ENCODE measurements at places on chromosomes 3 and 15. TPM values are rescaled to one million over a fixed set of nuclear protein-coding genes. Genes with fewer than 3 reads are reported as not detected.

GRCh38 chr3:135837977-135838631 lies 127.4 kb upstream of the PPP2R3A start:
- no peaks in the 10 kb centered on the region for H3K27me3 ChIP-seq
- H3K4me3 ChIP-seq: no peak overlapping the region
- H3K4me1 ChIP-seq: no peaks in the 10 kb centered on the region
- no peak overlapping the region for H3K27ac ChIP-seq

DNA sequence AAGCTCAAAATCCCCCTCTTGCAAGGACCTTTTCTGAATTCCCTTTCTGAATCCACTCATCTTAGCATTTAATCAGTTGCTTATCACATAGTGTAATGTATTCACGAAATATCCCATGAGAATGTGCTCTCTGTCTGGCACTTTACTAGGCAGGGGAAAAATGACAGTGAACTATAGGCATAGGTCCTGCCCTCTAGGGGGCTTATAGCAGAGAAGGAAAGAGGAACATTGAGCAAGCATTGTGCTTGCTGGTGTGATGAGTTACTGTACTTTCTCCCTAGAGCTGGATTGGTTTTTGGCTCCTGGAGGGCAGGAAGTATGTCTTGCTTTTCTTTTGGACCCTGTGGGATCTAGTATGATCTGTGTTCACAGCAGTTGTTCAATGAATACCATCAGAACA lies 26.5 kb downstream of the DUOX2 start:
- no peaks in the 10 kb centered on the region for H3K27me3 ChIP-seq
- no peak for DNase-seq
- no peak overlapping the region for H3K4me3 ChIP-seq
- H3K36me3 ChIP-seq: no peaks in the 10 kb centered on the region
- H3K27ac ChIP-seq: no peak overlapping the region

The SPESP1 gene
- total RNA-seq: 1.5 TPM

The ITIH3 gene
- 5.7 TPM for total RNA-seq

DNA sequence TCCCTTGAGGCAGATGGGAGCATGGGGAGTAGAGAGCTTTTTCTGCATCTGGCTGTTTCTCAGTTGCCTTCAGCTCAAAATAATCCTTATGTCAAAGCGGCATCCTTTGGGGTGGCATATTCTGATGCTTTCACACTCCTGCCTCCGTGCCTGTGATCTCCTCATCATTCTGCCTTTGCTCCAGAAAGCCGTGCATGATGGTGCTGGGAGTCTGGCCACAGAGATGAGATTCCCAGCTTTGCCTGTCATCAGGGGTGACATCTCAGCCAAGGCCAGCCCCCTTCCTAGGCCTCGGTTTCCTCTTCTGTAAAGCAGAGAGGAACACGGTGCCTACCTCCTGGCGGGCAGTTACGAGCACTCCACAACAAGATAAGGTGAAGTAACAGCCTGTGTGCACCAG lies 96.3 kb upstream of the ALDH1A3 start:
- no peaks in the 10 kb centered on the region for H3K4me1 ChIP-seq
- H3K36me3 ChIP-seq: no peaks in the 10 kb centered on the region
- DNase-seq: peak; percentile 34
- H3K27me3 ChIP-seq: no peaks in the 10 kb centered on the region
- no peak overlapping the region for H3K27ac ChIP-seq
- no peak overlapping the region for H3K4me3 ChIP-seq

DNA sequence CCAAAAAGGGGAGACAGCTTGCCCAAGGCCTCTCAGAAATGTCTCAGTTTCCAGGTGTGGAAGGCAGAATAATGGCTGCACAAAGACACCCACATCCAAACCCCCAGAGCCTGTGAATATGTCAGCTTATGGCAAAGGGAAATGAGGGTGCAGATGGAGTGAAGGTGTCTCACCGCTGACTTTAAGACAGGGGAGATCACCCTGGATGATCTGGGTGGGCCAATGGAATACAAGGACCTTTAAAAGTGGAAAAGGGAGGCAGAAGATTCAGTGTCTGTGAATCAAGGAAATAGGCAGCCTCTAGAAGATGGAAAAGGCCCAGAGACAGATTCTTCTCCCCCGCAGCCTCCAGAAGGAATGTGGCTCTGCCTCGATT lies 48.8 kb upstream of the ATP2B2 start:
- H3K36me3 ChIP-seq: no peaks in the 10 kb centered on the region
- no peak for DNase-seq
- no peaks in the 10 kb centered on the region for H3K4me1 ChIP-seq
- no peak overlapping the region for H3K4me3 ChIP-seq
- no peak overlapping the region for H3K27ac ChIP-seq
- no peaks in the 10 kb centered on the region for H3K27me3 ChIP-seq

The TIGIT gene
- 1.0 TPM for total RNA-seq

DNA sequence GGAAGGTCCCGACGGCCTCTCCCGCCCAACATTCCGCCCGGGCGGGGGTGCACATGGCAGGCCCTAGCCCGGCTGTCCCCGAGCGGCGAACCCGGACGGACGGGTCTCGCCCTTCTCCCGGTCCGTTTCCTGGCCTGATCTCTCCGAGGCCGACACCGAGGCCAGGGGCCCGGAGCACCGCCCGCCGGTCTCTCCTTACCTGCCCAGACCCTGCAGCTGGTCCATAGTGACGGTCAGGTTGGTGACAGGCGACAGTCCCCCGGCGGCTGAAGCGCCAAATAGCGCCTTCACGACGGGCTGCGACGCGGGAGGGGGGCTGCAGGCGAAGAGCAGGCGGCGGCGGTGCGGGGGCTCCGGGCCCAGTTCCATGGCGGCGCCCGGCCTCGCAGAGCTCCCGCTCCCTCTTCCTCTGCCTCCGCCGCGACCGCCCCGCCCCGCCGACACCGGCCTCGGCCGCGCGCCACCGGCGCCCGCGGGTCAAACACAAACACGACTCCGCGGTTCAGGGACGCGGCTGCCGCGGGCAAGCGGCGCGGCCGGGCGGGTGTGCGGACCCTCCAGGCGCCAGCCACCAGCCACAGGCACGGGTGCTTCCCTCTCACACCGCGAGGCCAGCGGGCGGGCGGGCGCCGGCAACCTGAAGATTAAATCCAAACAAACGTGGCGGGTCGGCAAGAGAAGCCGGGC lies 495 bp downstream of the CDC25A start:
- no peaks in the 10 kb centered on the region for H3K4me1 ChIP-seq
- no peaks in the 10 kb centered on the region for H3K36me3 ChIP-seq
- H3K4me3 ChIP-seq: peak overlapping the region; percentile 45
- peak; percentile 86 for DNase-seq
- H3K27ac ChIP-seq: peak overlapping the region; percentile 31
- no peaks in the 10 kb centered on the region for H3K27me3 ChIP-seq

- no peaks in the 10 kb centered on the region for H3K36me3 ChIP-seq
- peak overlapping the region; percentile 37 for H3K27ac ChIP-seq
- no peaks in the 10 kb centered on the region for H3K27me3 ChIP-seq
- H3K4me1 ChIP-seq: peaks cover 7% of the 10 kb centered on the region
- H3K4me3 ChIP-seq: no peak overlapping the region
Measured at GRCh38 chr15:62440362-62441105, 275.4 kb upstream of the C2CD4B start.

DNA sequence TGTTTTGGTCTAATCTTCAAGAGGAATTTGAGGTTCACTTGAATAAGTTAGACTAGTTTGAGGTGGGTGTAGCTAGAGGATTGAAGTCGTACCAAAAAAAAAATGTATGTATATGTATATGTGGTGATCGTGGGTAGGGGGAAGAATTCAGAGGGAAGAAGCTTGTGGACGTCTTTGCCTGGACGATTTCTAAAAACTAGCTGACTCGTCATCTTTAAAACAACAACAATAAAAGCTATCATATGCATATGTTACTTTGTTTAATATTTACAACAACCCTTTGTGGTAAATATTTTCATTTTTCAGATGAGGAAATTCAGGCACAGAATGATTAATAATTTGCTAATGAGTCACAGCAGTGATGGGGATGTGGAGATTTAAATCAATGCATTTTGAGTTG lies 18.1 kb downstream of the RNF111 start:
- DNase-seq: no peak
- no peak overlapping the region for H3K4me3 ChIP-seq
- no peaks in the 10 kb centered on the region for H3K27me3 ChIP-seq
- H3K27ac ChIP-seq: no peak overlapping the region
- H3K36me3 ChIP-seq: peaks cover 3% of the 10 kb centered on the region

DNA sequence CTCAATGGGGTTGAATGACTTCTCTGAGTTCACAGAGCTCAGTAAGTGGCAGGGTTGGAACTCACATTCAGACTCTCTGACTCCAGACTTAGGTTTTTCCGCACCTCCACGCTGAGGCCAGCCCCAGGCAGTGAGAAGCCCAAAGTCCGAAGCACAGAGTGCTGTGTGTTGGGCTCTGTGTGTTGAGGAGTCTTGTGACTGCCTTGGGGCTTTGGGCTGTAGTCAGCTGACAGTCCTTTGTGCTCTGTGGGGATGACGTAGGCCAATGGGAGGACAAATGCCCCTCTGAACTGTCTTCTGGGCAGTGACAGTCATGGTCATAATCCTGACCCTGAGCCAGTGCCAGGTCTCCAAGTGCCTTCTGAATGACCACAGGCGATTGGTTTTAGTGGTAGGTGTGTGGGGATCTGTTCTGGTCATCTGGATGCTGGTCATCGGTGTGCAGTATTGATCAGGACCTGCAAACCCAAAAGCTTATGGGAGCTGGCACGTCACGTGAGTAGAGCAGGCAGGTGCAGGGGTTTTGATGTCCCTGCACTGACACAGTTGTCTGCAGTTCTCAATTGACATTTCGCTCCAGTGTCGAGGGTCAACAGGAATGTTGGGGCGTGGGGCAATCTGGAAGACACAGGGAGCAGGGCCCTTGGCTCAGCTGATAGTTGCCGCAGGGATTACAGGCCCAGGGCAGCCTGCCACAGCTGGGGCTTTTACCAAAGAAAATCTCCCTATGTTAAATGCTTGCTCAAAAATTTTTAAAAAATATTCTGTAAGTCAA lies 45.3 kb downstream of the CAPN3 start:
- no peaks in the 10 kb centered on the region for H3K4me1 ChIP-seq
- H3K27me3 ChIP-seq: no peaks in the 10 kb centered on the region
- DNase-seq: no peak

The EPHA3 gene
- total RNA-seq: 10.7 TPM

The TMC3 gene
- not detected for total RNA-seq

DNA sequence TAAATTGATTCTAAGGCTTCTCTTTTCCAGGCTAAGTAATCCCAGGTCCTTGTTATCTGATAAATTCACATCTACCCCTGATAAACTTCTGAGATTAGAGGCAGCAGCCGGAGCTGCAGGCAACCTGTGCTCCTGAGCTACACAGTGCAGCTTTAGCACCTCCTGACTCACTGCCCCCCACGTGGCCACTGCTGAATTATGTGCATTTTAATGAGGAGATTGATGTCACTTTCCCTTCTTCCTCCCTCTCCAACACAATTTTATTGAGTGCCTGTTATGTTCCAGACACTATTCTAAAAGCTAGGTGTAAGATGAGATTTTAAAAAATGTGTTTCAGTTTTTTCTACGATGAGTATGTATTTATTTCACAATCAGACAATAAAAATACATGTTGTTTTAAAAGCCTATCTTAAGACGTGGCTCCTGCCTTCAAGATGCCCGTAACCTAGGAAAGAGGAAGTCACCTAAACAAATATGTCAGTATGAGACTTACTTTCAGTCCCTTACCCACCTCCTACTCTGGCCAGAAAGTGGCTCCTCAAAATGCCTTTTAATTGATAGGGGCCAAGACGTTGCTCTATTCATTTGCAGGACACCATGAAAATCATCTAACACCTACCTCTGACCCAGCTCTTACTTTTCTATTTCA lies 161.5 kb upstream of the PFN2 start:
- H3K27ac ChIP-seq: no peak overlapping the region
- no peaks in the 10 kb centered on the region for H3K36me3 ChIP-seq
- no peaks in the 10 kb centered on the region for H3K4me1 ChIP-seq
- no peak for DNase-seq
- H3K4me3 ChIP-seq: no peak overlapping the region

- no peaks in the 10 kb centered on the region for H3K27me3 ChIP-seq
- DNase-seq: peak; percentile 47
- H3K36me3 ChIP-seq: no peaks in the 10 kb centered on the region
- H3K4me3 ChIP-seq: no peak overlapping the region
- H3K4me1 ChIP-seq: no peaks in the 10 kb centered on the region
Measured at GRCh38 chr3:141076036-141076773, 25.1 kb downstream of the SPSB4 start.

The MYLK gene
- total RNA-seq: 484 TPM

The REC114 gene
- not detected for total RNA-seq

- no peak overlapping the region for H3K4me3 ChIP-seq
- no peaks in the 10 kb centered on the region for H3K36me3 ChIP-seq
- H3K27me3 ChIP-seq: no peaks in the 10 kb centered on the region
Measured at GRCh38 chr15:100335335-100335999, 6.3 kb downstream of the ADAMTS17 start.

The CTXND1 gene
- not detected for total RNA-seq

The GRAMD2A gene
- 0.91 TPM for total RNA-seq

The SI gene
- not detected for total RNA-seq

The SMCO1 gene
- not detected for total RNA-seq

The IL17RD gene
- total RNA-seq: 17.0 TPM

DNA sequence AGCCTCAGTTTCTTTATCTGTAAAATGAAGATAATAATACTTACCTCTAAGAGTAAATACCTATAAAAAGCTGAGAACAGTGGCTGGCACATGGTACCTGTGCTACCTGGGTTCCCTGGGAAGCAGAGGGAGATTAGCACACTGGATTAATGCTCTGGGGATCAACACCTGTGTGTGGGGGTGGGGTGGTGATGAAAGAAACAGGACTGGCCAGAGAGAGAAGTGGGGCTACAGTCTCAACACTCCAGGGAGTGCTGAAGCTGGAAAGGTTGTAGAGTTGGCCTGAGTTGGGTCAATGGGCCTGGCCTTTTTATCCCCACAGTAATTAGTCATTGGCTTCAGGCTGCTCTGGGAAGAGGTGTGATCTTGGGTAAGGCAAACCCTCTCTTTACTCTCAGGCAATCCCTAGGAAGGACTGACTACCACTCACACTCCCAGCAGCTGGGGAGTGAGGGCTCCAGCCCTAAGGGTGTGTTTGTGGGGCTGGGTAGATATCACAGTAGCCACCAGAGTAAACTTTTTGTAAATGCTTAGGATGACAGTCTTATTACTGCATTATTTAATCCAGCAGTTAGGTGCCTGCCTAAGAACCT lies 102.5 kb downstream of the SV2B start:
- no peaks in the 10 kb centered on the region for H3K4me1 ChIP-seq
- no peaks in the 10 kb centered on the region for H3K27me3 ChIP-seq
- no peak overlapping the region for H3K27ac ChIP-seq

The SLC9C1 gene
- total RNA-seq: 0.81 TPM

The SRGAP3 gene
- total RNA-seq: 2.0 TPM

- peak overlapping the region; percentile 82 for H3K4me3 ChIP-seq
- H3K4me1 ChIP-seq: no peaks in the 10 kb centered on the region
- DNase-seq: no peak
- H3K36me3 ChIP-seq: no peaks in the 10 kb centered on the region
Measured at GRCh38 chr15:42549032-42549491, 424 bp downstream of the HAUS2 start.

DNA sequence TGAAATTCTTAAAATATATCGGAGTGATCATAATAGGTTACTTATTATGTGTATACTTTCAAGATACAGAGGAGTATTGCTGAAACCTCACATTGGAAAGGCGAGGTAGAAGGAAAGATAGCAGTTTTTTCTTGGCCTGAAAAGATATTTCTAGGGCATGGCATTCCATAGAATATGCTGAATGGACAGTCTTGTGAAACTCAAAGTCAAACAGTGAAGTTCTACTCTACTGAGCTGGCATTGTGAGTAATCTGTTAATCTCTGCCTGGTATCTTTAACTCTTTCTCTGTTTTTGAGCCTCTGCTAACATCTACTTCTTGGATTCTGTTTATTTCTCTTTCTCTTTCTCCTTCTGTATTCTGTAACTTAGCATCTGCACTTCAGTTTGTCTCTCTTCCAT lies 176.3 kb upstream of the ZBTB20 start:
- DNase-seq: no peak
- no peaks in the 10 kb centered on the region for H3K4me1 ChIP-seq
- no peaks in the 10 kb centered on the region for H3K36me3 ChIP-seq
- no peak overlapping the region for H3K4me3 ChIP-seq
- H3K27me3 ChIP-seq: no peaks in the 10 kb centered on the region

The RASGRP1 gene
- total RNA-seq: 1.5 TPM
